ENCODE measurements at places on chromosomes 13 and 19.

GRCh38 chr19:7705387-7706187 is 3.7 kb upstream of the FCER2 start:
- no peak for DNase-seq

- no peak for DNase-seq
Measured at GRCh38 chr19:47097396-47098201, 16.0 kb downstream of the ZC3H4 start.

GRCh38 chr13:39811051-39811450 is 155.6 kb downstream of the COG6 start:
- no peak for DNase-seq

DNA sequence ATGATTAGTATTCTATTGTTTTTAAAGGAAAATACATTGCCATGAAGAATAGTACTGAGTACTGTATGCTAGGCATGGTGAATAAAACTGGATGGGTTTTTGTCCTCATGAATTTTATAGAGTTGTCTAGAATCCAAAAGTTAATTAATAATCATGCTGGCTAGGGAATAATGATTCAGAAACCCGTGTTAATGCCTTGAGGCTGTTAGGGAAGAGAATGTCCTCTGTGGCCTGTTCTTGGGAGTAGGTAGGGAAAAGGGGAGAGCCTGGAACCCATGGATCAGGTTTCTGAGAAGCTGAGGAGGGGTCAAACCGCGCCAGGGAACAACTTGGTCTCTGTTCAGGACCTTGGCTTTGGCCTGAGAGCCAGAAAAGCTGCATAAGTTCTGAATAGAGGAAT is 1376.3 kb upstream of the SLC10A2 start:
- DNase-seq, result no peak

GRCh38 chr13:47463726-47464125 is 537.3 kb downstream of the SUCLA2 start:
- DNase-seq, result no peak

GRCh38 chr13:71875823-71876222 is 8.8 kb upstream of the DACH1 start:
- DNase-seq, result no peak

DNA sequence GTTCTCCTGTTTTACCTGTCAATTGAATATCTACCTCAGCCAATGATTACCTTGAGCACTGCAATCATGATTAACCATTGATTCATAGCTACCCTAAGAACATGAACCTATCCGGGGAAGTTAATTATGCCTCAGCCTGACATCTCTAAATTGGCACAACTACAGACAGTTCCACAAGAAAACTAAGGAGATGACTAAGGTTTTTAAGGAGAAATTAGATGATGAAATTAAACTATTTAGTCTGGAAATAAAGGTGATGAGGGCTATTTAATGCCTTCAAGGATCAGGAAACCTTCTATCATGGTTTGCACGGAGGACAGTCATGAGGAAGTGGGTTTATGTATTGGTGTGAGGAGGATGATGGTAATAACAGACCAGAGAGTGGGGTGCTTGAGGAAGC is 203.4 kb downstream of the COL4A1 start:
- no peak for DNase-seq

GRCh38 chr19:39171479-39172465 is 25.0 kb upstream of the NCCRP1 start:
- no peak for DNase-seq

GRCh38 chr19:47507012-47507411 is 7.9 kb downstream of the NAPA start:
- no peak for DNase-seq
